ENCODE measurements at places on chromosomes 16 and 17. TPM values are rescaled to one million over a fixed set of nuclear protein-coding genes. Genes with fewer than 3 reads are reported as not detected.

Gene ADORA2B
- 1.1 TPM for total RNA-seq

Gene TVP23A
- 0.60 TPM for total RNA-seq

DNA sequence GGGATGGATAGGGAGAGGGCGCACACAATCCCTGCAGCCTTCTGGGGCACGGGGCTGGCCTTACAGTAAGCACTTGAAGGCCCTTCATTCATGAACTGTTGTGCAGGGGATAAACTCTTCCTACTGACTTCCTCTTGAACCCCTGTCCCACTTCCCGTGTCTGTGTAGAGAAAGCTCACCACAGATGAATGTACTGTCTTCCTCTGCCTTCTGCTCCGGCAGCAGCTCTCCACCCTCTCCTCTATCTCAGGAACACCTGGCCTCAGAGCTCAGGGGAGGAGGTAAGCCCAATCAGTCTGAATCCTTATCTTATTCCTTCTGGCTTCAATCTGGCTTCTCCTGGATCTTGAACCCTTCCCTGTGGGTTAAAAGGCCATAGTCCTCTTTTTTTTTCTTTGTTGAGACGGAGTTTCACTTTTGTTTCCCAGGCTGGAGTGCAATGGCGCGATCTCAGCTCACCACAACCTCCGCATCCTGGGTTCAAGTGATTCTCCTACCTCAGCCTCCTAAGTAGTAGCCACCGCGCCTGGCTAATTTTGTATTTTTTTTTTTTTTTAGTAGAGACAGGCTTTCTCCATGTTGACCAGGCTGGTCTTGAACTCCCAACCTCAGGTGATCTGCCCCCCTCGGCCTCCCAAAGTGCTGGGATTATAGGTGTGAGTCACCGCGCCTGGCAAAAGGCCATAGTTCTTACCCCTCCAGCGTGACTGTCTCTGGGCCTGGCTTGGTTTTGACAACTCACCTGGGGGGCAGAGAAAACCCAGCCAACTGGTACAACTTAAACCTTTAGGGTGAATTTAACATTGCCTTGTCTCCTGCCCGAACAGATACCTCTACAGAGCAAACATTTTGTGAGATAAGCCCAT, 7.2 kb upstream of the SLC52A1 start:
- no peaks in the 10 kb centered on the region for H3K36me3 ChIP-seq
- DNase-seq = no peak
- no peak overlapping the region for H3K4me3 ChIP-seq

DNA sequence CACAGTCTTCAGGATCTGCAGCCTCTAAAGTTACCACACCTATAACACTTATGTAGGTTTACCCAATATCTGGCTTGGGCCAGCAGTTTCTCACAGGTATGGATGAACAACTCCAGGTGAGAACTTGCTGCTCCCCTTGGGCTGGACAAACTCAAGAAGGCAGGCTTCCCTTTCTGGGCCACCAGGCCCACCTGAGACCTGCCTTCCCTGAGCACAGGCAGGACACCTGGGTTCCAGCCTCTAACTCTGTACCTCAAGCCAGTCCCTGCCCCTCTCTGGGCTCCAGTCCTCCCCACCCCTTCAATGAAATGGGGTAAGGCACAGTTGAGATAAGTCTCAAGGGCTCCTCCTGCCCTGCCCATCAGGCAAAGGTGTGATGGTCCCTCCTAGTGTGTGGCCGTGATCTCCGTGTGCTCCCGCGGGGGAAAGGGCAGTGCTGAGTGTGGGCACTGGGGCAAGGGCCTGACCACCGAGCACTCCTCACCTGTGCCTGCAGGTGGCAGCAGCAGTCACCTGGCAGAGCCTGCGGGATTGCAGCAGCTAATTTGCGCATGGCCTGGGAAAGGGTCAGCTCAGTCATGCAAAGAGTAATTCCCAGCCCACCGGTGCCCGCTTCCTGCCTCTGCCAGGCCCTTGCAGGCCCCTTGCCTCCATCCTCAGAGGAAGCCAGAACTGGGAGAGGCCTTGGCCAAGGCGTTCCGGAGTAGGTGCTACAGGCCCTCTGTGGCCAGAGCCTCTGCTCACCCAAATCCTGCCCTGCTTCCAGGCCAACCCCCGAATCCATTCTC, 28.2 kb upstream of the ADGRG1 start:
- no peaks in the 10 kb centered on the region for H3K27me3 ChIP-seq
- no peak overlapping the region for H3K4me3 ChIP-seq
- H3K27ac ChIP-seq = no peak overlapping the region
- H3K4me1 ChIP-seq = peaks cover 5% of the 10 kb centered on the region
- H3K36me3 ChIP-seq = no peaks in the 10 kb centered on the region
- DNase-seq = no peak

DNA sequence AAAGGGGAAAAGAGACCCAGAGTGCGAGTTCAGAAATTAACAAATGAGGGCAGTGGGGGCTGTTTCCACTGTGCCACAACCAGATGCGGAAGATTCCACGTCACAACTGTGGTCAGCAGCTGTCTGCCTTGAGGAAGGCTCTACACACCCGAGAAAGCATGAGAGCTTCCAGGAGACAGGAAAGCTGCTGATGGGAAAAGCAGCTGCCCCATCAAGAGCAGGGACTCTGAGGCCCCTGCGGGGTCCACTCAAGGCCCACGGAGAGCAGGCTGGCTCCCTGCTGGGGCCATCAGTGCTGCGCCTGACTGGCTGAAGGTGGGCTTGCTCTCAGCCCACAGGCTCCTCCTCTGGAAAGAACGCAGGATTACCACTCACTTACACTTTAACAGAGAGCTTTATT, 14.8 kb upstream of the TRAP1 start:
- no peak overlapping the region for H3K4me3 ChIP-seq
- no peak overlapping the region for H3K27ac ChIP-seq

GRCh38 chr17:21272881-21273792, 11.4 kb upstream of the MAP2K3 start:
- no peaks in the 10 kb centered on the region for H3K36me3 ChIP-seq
- peaks cover 11% of the 10 kb centered on the region for H3K4me1 ChIP-seq
- DNase-seq = no peak
- no peak overlapping the region for H3K4me3 ChIP-seq

Gene ERCC4
- total RNA-seq = 7.3 TPM

- no peaks in the 10 kb centered on the region for H3K27me3 ChIP-seq
- H3K36me3 ChIP-seq = no peaks in the 10 kb centered on the region
- no peaks in the 10 kb centered on the region for H3K4me1 ChIP-seq
- H3K4me3 ChIP-seq = no peak overlapping the region
These were observed 28.7 kb upstream of the MILR1 start for GRCh38 chr17:64420143-64420670.

DNA sequence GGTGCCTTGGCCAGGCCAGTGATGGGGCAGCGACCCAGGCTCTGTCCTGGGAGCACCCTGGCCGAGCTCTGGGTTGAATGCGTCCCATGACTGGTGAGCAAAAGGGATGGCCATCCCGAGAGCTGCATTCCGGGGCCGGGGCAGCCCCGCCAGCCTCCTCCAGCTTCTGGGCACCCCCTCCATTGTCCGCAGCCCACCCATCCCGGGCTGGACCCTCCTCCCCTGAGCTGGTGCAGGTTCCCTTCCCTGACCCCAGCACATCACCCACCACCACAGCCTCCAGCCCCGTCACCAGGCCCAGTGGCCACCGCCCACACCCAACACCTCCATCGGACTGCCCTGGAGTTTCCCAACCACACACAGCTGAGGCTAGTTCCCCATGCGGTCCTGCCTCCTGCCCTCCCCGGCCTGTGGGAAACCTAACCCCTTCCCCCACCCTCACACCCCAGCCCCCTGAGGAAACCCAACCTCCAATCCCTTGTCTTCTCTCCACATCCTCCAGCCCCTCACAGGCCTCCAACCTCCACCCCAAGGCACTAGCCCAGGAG, 16.2 kb upstream of the PVALEF start:
- H3K4me1 ChIP-seq = peaks cover 32% of the 10 kb centered on the region
- no peak overlapping the region for H3K4me3 ChIP-seq

Gene PYY
- total RNA-seq = not detected

GRCh38 chr17:82058230-82058854, 6.6 kb downstream of the GPS1 start:
- H3K4me1 ChIP-seq = peaks cover 1% of the 10 kb centered on the region
- no peak overlapping the region for H3K4me3 ChIP-seq
- DNase-seq = no peak
- H3K27me3 ChIP-seq = no peaks in the 10 kb centered on the region
- H3K36me3 ChIP-seq = peaks cover 100% of the 10 kb centered on the region

GRCh38 chr16:17467923-17468540, 2.7 kb downstream of the XYLT1 start:
- peaks cover 6% of the 10 kb centered on the region for H3K27me3 ChIP-seq
- H3K4me3 ChIP-seq = peak overlapping the region; percentile 86
- H3K36me3 ChIP-seq = no peaks in the 10 kb centered on the region
- H3K27ac ChIP-seq = no peak overlapping the region
- peak; percentile 83 for DNase-seq
- H3K4me1 ChIP-seq = peaks cover 47% of the 10 kb centered on the region

- peaks cover 19% of the 10 kb centered on the region for H3K4me1 ChIP-seq
- H3K27me3 ChIP-seq = no peaks in the 10 kb centered on the region
- H3K36me3 ChIP-seq = no peaks in the 10 kb centered on the region
- peak; percentile 32 for DNase-seq
- no peak overlapping the region for H3K4me3 ChIP-seq
These were observed 230.4 kb downstream of the PARN start for GRCh38 chr16:14399378-14400284.

DNA sequence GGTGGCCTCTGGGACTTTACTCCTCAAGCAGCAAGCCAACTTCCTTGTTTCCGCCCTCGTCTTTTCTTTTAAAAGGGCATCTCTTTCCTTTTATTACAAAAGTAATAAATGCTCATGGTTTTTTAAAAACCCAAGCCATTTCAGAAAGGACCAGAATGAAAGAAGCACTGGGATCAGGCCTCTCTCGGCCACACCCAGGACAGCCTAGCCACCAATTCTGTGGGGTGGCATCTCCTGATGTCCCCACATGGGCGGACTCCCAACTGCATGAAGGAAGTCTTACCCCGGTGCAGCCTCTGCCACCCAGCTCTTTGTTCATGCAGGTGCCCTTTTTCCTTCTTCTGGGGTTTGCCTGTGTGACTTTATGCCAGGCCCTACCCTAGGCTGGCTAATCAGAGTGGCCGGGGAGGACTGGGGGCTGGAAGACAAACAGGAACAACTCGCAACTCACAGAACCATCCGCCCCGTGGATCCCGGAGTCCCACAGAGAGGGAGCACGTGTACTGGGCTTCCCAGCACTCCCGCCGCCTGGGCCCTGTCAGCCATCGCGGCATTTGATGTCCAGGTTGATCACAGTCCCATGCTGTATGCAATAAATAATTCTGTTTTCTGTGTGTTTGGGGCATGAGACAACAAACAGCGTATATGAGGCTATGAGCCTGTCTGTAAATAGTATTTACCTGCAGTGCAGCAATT, 2.6 kb upstream of the RASD1 start:
- no peak overlapping the region for H3K4me3 ChIP-seq
- H3K4me1 ChIP-seq = no peaks in the 10 kb centered on the region
- no peaks in the 10 kb centered on the region for H3K27me3 ChIP-seq
- DNase-seq = no peak
- no peak overlapping the region for H3K27ac ChIP-seq
- H3K36me3 ChIP-seq = no peaks in the 10 kb centered on the region

- no peaks in the 10 kb centered on the region for H3K36me3 ChIP-seq
- H3K27ac ChIP-seq = no peak overlapping the region
- no peak for DNase-seq
- no peaks in the 10 kb centered on the region for H3K4me1 ChIP-seq
- H3K4me3 ChIP-seq = no peak overlapping the region
These were observed 136.4 kb upstream of the TMEM97 start for GRCh38 chr17:28182559-28182958.

DNA sequence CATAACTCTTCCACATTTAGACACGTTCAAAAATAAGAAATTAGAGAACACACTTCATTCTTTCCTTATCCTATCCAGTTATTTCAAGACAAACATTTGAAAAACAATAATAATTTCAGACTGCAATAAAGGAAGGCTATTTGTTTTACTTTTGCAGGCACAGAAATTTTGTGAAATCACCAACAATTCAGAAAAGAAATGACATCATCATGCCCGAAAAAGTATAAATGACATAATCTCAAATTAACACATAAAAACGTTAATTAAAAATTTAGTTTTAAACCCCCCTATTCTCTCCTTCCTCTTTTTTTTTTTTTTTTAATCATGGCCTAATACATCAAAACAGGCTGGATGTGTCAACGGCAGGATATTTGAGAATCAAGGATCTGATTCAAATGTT, 468.4 kb upstream of the RBFOX1 start:
- H3K4me1 ChIP-seq = no peaks in the 10 kb centered on the region
- no peak overlapping the region for H3K27ac ChIP-seq

DNA sequence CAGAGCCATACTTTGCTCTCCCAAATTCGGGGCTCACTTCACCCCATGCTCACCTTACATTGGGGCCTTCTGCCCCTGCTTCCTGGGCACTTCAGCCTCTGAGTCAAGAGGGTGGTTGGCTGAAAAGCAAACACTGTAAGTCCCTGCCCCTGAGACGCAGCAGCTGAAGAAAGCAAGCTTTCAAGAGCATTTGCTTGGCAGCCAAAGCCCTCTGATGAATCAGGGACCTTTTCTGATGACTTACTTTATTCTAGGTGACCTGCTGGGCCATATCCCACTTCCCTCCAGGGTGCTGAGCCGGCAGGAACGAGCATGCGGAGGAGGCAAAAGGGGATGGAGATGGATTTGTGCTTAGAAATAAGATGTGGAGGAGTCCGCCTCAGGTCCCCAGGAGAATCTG, 147.0 kb upstream of the TNRC6C start:
- no peak overlapping the region for H3K4me3 ChIP-seq
- H3K36me3 ChIP-seq = no peaks in the 10 kb centered on the region
- H3K4me1 ChIP-seq = no peaks in the 10 kb centered on the region
- H3K27me3 ChIP-seq = no peaks in the 10 kb centered on the region
- no peak for DNase-seq
- no peak overlapping the region for H3K27ac ChIP-seq

- no peak overlapping the region for H3K27ac ChIP-seq
- no peak for DNase-seq
- no peaks in the 10 kb centered on the region for H3K4me1 ChIP-seq
- H3K36me3 ChIP-seq = no peaks in the 10 kb centered on the region
- no peaks in the 10 kb centered on the region for H3K27me3 ChIP-seq
These were observed 10.3 kb upstream of the ITGAX start for GRCh38 chr16:31344712-31345111.

DNA sequence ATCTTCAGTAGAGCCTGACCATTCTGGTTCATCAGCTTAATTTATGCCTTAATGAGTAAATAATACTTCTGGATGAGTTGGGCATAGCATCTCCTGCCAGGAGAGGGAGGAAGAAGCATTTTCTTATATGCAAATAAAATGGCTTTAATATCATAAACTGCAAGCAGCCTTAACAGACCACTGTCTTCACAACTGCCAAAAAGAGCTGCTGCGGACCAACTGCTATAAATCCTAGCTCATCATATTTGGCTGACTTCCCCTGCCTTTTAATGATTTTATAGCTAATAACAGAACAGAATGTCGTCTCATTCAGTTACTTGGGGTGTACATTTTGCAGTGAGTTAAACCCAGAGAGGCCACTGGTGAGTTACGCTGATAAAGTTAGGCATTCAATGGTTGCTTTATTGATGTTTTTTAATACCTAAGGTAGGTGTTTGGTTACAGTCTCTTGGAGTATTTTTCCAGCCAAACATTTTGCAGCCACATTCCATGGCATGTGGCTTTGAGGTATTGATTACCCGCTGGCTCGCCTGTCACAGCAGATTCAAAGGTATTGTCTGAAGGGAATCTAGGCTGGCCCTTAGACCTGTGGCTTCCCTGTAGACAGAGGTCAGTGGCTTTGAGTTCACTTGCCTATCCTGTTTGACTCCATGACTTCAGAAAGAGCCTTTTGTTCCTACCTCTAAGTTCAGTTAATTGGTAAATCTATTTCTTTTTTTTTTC, 16.4 kb downstream of the FAM20A start:
- no peak overlapping the region for H3K4me3 ChIP-seq
- no peak for DNase-seq
- peaks cover 31% of the 10 kb centered on the region for H3K4me1 ChIP-seq
- no peaks in the 10 kb centered on the region for H3K27me3 ChIP-seq
- H3K27ac ChIP-seq = no peak overlapping the region

Gene CEMP1
- not detected for total RNA-seq

Measured in tibial nerve (tissue), 4 donors.